ENCODE measurements at places on chromosomes 5 and 9.

- DNase-seq: peak; percentile 49
Measured at GRCh38 chr9:68560071-68560844, 19.6 kb upstream of the TMEM252 start.

- no peak for DNase-seq
Measured at GRCh38 chr5:143781993-143782520, 29.9 kb upstream of the HMHB1 start.

DNA sequence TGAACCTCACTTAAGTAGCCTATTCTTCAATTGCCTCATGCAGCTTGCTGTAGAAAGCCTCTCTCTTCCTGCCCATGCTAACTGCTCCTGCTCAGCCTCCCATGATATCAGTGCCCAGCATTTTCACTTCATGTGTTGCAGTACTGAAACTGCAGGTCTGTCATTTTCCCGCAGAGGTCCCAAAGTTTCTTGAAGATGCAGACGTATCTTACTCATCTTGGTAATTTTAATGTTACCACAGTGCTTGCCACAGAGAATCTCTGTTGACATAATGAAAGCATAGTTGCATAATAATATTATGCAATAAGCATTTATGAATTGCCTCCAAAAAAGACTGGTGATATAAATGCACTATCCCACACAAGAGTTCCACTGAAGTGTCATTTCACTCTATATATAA is 561.1 kb upstream of the DAP start:
- no peak for DNase-seq

- DNase-seq: peak; percentile 40
Measured at GRCh38 chr9:26781906-26782305, 110.7 kb downstream of the CAAP1 start.
